Upper lobe of right lung (tissue), 1 donor: ENCODE measurements at places on chromosomes 11 and 22. TPM values are rescaled to one million over a fixed set of nuclear protein-coding genes. Genes with fewer than 3 reads are reported as not detected.
A peak's percentile ranks its signal among the peaks of the same experiment; 100 is the strongest.

GRCh38 chr11:57506522-57506921 lies 9.0 kb downstream of the SLC43A1 start:
- no peak for DNase-seq

GRCh38 chr11:102794382-102794781 lies 3.6 kb downstream of the MMP1 start:
- no peak for DNase-seq

DNA sequence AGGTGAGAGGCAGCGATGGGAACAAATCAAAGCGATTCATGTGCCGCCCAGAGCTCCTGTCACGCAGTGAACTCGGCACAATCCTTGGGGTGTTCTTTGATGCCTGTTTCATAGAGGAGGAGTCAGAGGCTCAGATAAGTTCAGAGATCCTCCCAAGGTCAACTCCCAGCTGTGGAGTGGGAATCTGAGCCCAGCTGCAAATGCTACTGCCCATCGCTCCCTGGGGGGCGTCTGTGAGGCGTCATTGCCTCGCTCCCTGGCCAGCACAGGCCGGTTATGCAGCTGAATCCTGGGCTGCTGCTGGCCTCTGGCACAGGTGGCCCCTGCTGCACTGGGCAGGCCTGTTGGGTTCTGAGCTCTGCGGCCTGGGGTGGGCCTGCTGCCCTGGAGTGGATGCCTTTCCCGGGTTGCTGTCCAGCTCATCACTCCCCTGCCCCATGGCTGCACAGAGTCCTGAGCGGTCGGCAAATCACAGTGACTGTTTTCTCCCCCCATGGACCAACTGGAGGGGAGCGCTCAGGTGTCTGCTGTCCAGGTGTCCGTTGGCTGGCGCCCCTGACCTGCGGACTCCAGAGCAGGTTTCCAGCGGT lies 36.3 kb upstream of the SHISAL1 start:
- DNase-seq = no peak

DNA sequence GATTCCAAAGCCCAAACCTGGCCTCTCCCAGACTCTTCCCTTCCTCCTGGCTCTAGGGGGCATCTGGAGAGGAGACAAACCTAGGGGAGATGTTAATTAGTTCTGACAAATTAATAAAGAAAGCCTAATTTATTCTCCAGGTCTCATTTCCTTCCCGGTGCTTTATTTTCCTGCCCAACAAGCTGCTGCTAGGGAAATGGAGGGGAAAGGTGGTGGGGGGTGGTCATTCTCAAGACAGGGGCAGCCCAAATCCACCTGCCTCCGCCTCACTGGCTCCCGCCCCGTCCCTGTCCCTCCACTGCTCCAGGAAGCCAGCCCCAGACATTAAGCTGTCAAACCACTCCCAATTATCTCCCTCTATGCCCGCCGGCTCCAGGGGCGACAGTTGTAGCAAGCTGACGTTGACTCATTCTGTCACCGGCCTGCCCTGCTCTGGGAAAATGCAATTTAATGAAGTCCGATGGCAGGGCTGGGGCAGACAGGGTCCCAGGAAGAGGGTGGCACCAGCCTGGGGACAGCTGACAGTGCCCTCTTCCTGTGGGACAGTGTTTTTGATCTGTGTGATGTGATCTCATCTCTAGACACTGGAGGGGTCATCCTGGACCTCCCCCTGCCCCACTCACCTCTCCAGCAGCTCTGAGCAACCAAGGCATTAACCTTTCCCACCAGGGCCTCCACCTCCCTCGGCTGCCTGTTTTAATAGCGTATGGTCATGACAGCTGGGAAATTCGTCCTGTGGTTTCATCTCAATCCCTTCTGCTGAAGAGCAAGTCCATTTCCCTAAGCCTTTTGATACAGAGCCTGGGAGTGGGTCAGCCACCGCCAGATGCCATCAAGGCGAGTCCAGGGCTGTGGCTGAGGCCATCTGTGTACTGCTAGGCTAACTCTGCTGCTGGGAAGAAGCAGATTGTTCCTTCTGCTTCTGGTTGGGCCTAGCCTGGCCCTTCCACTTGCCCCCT lies 27.1 kb downstream of the NECTIN1 start:
- no peak for DNase-seq

DNA sequence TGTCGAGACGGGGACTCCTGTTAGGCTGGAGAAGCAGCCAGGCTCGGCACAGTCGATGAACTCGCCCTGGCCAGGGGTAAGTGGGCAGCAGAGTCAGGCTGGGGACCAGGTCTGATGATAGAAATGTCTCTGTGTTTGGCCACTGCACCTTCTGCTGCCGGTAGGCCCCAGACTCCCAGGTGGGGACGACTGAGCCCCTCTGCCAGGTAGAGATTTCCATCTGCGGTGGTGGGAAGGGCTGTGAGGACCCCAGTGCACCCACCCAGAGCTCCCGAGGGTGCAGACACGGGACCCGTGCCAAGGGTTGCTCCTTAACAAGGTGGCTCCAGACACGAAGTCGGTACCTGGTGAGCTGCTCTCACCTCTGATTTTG lies 862.5 kb downstream of the TBC1D22A start:
- DNase-seq = peak; percentile 55

DNA sequence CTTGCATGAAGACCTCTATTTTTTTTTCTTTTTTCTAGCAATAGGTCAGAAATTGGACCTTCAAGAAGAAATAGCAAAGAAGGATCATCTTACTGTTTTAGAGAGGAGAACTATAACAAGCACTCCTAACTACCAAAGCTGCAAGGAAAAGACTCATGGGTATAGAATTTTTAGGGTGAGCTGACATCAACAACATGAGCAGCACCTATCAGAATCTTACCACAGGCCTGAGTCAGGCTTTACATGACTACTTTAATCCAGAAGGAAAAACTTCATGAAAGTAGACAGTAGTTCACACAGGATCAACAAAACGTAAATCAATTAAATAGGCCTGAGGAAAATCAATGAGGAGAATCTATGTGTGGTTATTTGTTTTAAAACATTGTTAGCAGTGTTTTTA lies 130.5 kb downstream of the FAM76B start:
- no peak for DNase-seq

- DNase-seq = no peak
Observed at GRCh38 chr11:110159476-110159875, 66.3 kb downstream of the ZC3H12C start.

GRCh38 chr11:34926101-34926830 lies 9.8 kb downstream of the PDHX start:
- DNase-seq = no peak

DNA sequence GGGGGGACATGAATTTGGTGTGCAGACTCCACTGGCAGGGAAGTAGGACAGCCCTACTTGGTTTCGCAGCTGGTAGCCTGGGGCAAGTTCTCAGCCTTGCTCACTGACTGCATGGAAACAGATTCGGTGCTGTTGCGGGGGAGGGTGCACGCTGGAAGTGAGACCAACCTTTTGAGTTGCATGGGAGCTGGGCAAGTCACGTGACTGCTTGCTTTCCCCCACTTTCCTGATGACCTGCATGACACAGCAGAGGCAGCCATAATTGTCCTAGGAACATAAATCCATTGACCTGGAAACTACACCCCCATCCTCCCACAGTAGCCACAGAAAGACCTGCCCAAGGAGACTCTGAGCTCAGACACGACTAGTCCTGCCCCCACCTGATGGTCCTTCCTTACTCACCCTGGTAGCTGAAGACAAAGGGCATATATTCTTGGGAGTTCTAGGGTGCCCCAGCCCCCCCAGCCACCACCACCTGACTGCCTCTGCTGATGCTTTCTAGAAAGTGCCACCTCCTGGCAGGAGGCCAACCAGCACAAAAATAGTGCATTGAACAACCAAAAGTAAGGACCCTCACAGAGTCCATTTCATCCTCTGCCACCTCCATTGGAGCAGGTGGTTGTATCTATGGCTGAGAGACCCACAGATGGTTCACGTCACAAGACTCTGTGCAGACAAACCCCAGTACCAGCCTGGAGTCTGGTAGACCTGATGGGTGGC lies 4.1 kb upstream of the HBG2 start:
- DNase-seq = no peak

DNA sequence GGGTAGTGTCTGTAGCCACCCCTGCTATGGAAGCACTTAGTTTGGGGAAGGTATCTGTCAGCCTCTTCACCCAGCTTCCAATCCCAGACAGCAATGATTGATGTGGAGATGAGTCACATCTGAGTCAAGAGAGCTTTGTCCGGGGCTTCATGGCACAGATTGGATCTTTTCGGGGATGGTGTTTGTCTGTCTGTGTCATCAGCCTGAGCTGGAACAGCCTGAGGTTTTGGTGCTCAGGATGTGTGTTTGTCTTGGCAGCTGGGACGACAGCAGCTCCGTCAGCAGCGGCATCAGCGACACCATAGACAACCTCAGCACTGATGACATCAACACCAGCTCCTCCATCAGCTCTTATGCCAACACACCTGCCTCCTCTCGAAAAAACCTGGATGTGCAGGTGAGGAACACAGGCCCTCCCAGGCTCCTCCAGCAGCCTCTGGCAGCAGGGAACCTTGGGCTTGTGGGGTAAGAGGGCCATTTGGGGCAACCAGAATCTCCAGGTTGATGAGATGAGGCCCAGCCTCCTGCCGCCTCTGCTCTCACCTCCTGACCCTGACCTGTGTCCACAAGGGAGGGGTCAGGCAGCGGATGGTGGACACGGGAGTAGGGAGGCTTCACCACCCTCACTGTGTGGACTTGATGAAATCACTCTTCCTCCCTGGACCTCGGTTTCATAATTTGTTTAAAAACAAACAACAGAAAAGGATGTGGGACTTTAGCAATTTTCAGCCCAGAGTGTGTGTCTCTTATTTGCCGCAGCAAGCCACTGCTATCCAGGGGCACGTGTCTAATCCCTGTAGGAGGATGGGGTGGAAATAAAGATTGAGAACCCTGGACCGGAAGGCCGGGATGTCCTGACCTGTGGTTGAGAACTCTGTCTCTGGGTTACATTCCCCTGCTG lies 124.3 kb downstream of the DBX1 start:
- no peak for DNase-seq

DNA sequence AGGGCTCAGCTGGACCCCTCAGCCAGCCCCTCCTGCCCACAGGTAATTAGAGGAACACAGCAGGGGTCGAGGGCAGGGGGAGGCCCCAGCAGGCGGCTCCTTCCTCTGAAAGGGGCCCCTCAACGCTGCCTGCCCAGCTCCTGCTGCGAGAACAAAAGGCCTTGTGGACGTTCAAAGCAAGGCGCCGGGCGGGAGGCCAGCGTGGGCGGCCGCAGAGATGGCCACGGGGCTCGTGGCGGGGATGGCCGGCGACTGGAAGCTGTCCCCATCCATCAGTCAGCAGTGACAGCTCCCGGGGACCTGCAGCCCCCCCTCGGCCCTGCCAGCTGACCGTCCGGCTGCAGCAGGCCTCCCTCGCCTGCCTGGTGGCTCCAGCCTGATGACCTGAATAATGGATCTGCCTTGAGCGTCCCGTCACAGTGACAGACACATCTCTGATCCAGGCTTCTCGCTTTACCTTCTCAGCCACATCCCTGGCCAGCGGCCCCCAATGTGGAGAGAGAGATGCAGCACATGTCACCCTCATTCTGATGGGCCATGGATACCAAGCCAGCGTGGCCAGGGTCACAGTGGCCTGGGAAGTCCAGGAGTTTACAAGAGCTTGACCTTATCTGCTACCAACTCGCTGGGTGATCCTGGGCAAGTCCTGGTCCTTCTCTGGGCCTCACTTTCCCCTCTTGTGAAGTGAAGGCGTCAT lies 159.3 kb downstream of the MN1 start:
- DNase-seq = no peak

- no peak for DNase-seq
Observed at GRCh38 chr11:28107191-28107749, 686 bp downstream of the KIF18A start.

DNA sequence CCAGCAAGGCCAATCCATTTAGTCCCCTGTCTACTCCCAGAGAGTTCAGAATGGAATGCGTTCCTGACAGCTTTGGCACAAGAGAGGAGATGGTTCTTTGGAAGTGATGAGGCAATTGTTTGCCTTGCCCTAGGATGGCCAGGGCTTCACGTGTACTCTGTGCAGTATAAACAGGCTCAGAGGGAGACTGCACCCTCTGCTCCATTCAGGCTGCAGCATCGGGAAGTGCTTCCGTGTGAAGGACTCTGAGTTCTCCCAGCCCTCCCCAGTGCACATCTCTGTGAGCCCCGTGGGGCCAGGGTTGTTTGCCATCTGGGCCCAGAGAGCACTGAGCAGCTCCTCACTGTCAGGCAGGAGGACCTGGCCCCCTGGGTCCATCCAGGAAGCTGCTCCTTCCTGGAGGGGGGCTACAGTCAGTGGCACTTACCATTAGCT lies 215.3 kb upstream of the TBCEL start:
- DNase-seq = no peak

DNA sequence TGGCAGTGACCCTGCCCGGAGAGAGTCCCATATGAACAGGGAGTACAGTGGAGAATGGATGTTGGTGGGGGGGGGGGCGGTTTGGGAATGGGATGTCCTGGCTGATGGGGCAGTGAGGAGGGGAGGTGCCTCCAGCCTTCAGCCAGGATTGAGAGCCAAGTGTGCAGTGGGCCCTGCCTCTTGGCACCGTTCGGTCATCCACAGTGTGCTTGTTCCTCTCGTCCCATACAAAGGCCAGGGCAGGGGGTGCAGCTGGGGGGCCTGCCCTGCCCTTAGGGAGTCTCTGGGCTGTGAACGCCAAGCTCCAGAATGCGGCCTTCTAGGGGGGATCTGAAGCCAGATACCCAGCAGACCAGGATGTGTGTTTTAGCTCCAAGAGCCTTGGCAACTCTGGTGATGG lies 34.0 kb downstream of the KCNC1 start:
- peak; percentile 23 for DNase-seq

- peak; percentile 70 for DNase-seq
Observed at GRCh38 chr11:110565357-110566336, 135.9 kb downstream of the FDX1 start.

DNA sequence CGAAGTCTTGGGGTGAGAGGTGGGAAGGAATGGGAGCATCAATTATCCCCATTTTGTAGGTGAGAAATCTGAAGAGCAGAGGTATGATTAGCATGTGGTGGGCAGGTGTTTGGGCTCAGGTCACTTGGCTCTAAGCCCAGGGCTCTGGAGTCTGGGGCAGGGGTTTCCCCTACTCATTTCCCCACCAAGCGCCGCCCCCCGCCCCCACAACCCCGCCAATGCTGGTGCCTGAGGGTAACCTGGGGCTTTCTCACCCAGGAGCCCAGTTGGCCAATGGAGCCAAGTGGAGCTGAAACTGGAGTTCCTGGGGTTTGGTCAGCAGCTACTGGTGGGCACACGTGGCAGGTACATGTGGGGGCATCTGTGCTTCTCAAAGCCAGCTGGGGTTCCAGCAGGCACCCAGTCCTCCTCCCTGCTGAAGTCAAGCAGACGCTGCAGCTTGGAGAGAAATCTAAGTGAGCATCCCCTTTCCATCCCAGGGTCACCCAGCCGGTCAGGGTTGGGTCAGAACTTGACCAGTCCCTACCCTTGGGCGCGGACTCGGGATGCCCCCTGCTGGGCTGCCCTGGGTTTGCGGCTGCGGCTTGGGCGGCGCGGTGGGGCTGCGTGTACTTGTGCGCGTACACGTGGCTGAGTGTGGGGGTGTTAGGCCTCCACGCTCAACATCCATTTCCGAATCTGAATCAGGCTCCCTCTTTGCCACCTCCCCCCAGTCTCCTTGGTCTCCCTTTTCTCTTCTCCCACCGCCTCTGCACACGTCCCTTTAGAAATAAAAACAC lies 1.7 kb upstream of the CHRM1 start:
- peak; percentile 65 for DNase-seq

- peak; percentile 81 for DNase-seq
Observed at GRCh38 chr11:45371251-45372115, 85.3 kb upstream of the SYT13 start.

The SMC1B gene
- not detected for total RNA-seq

The PGA4 gene
- 0.67 TPM for total RNA-seq

The OR52N4 gene
- total RNA-seq = 0.93 TPM

The SCO2 gene
- 3.1 TPM for total RNA-seq

The CFAP300 gene
- total RNA-seq = 2.3 TPM

The CYP2D6 gene
- total RNA-seq = 1.0 TPM
